Bone marrow (tissue), 2 donors: ENCODE measurements at places on chromosomes 13 and 19.

- no peak for DNase-seq
Measured at GRCh38 chr13:110173247-110173818, 133.6 kb downstream of the COL4A1 start.

DNA sequence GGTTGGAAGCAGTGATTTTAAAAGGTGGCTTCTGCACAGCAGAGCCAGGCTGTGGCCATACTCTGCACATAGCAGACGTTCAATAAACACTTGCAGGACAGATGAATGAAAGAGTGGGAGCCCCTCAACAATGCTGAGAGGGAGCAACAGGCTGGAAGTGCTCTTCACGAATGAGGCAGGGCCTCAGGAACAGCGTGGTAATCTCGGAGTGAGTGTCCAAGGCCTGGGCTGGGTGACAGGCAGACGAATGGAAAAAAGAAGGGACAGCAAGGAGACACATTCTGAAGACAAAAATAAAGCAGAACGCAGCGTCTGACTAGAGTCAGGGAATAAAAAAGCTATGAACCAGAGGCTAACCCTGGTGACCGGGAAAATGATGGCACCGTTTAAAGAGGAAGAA is 11.1 kb downstream of the GJA3 start:
- no peak for DNase-seq

DNA sequence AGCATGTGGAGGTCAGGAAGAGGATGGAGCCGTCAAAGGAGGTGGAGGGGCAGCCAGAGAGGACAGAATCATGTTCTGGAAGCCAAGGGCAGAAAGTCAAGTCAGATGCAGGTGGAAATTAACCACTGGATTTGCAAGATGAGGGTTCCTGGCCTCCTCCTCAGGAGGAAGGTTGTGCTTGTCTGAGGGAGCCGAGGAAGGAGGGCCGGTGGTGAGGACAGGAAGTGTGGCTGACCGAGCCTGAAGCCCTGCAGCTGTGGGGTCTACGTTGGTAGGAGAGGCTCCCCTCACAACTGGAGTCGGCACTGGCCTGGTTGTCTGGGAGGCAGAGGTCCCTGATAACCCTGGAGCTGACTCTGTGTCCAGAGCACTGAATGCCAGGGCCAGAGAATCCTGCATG is 15.4 kb upstream of the DHDH start:
- DNase-seq = no peak

DNA sequence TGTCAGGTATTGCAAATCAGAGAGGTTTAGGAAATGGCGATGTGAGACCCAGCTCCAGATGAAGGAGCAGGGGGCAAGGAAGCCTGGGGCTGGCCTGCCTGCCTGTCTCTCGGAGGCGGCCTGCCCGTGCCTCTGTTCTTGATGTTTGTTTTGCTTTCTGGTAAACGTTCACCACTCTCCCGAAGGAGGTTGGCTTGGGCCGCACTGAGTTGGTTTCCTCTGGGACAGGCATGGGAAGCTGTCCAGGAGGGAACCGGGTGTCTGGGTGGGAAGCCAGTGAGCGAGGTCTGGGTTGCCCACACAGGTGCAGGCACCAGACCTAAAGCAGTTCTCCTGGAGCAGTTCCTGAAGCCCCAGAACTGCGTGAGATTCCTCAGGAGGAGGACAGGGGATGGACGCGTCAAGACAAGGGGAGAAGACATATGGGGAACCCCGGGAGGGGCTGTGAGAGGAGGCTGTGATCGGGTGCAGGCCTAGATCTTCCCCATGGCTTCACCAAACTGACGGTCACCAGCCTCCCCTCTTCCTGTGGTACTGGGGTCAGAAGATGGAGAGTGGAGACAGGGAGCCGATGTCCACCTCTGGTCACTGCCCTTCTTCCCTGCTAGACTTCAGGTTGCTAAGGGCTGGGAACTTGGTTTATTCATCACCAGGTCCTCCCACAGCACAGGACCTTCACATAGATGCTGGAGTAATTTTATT is 15.2 kb downstream of the COL4A2 start:
- no peak for DNase-seq

DNA sequence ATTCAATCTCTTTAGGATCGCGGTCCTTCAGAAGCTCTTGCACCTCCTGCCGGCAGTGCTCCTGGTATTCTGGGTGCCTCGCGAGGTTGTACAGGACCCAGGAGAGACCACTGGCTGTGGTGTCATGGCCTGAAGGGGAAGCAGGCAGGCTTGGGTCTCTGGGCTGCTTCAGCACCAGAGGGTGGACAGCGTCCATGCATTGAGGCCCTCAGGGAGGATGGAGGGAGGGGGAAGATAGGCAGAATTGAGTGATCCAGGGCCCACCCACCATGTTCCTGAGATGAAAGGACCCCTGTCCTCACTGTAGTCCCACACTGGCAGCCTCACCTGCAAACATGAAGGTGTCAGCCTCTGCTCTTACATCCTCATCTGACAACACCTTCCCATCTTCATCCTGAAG is 17.9 kb upstream of the OR10H5 start:
- DNase-seq = no peak

- peak; percentile 27 for DNase-seq
Measured at GRCh38 chr13:51623473-51623872, 39.2 kb downstream of the WDFY2 start.
